Stimulated activated CD8-positive, alpha-beta memory T cell treated with anti-CD3 and anti-CD28 coated beads, Interleukin-2, amount 100 ng/mL, for 48 hours (primary cell): ENCODE measurements at places on chromosomes 11 and 22.

GRCh38 chr22:39150848-39151215, 1.6 kb downstream of the CBX7 start:
- DNase-seq = no peak

GRCh38 chr11:8806974-8807373, 104.0 kb upstream of the AKIP1 start:
- DNase-seq = no peak

- DNase-seq = peak; percentile 19
These were observed 875 bp downstream of the TCP11L1 start for GRCh38 chr11:33040033-33040861.

- DNase-seq = no peak
These were observed 68.7 kb upstream of the BMAL1 start for GRCh38 chr11:13208921-13209320.

DNA sequence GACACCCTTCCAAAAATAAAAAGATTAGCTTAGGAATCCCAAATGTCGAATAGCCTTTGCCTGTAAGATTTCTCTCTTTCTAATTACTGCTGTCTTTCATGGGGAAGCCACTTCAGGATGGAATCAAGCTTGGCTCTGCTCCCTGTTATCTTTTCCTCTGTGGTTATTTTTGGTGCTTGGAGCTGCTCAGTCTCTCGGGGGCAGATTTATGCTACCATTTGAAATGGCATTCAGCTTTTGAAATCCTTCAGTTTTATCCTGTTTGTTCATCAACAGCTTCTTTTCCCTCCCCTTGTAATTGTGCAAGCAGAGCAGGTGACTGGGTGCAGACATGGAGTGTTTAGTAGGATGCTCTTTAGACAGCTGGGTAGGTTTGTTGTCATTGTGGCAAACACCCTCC, 111.0 kb downstream of the DBX1 start:
- DNase-seq = no peak

DNA sequence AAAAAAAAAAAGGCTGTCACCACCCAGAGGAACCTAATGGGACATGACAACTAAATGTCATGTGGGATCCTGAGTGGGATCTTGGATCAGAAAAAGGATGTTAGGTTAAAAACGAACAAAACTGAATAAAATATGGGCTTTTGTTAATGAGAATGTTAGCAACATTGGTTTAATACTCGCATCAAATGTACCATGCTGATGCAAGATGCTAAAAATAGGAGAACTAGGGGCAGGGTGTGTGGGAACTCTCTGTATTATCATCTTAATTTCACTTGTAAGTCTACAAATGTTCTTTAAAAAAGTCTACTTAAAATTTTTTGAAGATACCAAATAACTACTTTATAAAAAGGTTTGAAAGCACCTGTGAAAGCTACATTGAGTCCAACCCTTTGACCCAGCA, 88.8 kb upstream of the PRR5 start:
- DNase-seq = no peak

DNA sequence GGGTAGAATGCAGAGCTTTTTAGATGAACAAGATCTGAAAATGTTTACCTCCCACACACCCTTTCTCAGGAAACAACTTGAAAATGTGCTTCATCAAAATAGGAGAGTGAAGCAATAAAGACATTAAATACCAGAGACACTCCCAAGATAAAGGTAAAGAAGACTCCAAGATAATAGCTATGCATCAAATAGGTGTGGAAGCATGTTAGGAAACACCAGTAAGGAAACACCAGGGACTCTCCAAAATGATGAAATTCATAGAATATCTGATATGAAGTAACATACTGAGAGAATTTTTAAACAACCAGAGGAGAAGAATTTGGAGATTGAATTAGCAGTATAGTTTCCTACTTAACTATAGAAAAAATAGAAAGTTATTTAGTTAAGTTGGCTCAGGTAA, 57.0 kb downstream of the OR10A6 start:
- no peak for DNase-seq

DNA sequence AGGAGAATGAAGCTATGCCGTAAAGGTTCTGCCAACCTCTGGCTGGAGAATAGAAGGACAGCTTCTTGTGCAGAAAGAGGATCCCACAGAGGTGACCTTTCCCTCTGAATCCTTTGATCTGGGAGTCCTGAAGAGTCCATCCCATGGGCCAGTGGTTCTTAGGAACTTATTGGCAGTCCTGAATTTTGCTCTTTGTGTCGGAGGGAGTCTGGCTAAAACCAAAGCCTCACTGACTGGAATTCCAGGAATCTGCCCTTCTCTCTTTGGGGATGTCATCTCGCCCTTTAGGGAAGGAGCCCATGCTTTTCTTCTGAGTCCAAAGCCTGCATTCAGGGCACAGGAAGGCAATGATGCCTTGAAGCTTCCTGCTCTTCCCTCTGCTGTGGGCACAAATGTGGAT, 45.5 kb downstream of the PKNOX2 start:
- DNase-seq = no peak

- DNase-seq = no peak
These were observed 15.4 kb downstream of the SLC35C1 start for GRCh38 chr11:45820211-45820857.
